ENCODE measurements at places on chromosomes 1 and 21.
A peak's percentile ranks its signal among the peaks of the same experiment; 100 is the strongest.

- DNase-seq, result no peak
Measured at GRCh38 chr1:101282314-101283038, 45.7 kb downstream of the S1PR1 start.

GRCh38 chr1:171252482-171252881 lies 4.2 kb downstream of the FMO1 start:
- DNase-seq, result no peak

DNA sequence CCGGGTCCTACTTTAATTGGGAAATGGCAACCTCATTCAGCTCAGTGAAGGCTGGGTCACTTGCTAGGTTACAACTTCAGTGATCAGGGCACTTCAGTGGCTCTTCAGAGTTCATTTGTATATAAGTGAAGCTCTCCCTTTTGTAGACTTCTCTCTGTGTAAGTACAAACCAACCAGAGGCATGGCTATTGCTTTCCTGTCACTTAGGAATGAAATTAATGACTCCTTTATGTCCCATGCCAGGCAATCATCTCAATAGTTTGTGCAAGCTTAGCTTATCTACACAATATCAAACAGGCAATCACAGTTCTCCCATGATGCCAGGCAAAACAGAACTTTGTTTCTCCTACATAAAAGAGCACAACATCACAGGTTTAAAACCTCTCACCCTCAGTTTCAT lies 22.8 kb upstream of the CTBS start:
- DNase-seq, result no peak

DNA sequence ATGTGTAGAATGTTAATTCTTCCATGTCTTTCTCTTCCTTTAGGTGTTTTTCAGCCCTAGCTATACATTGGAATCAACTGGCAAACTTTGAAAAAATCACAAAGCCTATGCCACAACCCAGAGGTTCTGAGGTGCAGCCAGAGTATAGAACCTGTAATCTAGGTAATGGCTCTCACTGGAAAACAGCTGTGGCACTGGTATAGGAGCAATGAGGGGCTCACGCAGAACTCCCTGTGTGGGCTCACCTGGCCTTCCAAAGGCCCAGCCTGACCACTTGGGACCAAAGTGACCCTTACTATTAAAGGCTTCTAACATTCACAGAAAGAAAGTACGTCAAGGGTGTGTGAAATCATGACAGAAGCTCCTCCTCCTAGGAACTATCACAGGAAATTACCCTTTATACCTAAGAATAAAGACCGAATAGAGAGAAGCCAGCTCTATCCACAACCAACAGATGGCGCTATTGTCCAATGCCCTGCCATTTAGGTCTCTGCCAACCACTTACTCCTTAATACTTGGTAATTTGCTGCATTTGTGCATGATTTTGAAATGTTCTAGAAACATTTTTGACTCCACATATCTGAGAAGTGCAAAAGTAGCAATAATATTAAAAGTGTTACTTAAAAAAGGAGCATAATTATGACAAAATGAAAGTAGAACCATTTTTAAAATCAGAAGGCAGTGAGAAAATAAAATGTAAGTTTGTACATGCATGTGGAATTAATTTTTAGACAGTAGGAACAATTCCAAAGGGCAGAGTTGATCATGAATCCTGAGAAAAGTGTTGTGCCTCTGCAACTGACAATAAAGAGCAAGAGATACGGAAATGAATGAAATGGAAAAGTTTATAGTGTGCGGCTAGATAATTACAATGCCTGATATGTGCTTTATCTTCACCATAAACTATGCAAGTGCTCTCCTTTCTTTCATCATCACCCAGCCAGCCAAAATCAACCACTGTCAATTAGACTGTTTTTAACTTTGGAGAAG lies 93.1 kb upstream of the HAO2 start:
- DNase-seq, result no peak

GRCh38 chr1:168725831-168726230 lies 3.2 kb downstream of the DPT start:
- no peak for DNase-seq

DNA sequence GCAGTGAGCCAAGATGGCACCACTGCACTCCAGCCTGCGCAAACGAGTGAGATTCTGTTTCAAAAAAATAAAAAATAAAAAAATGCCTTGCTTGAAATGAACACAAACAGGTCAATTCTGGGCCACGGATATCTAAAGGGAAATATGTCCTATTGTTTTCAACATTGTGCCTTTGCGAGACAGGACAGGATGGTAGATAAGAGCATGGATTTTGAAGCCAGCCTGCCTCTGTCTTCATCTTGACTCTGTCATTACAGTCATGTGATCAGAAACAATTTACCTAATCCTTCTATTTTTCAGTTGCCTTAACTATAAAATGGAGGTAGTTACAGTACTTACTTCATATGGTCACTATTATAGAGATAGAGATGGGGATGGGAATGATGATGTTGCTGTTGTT lies 56.7 kb upstream of the ZSWIM5 start:
- DNase-seq, result no peak

DNA sequence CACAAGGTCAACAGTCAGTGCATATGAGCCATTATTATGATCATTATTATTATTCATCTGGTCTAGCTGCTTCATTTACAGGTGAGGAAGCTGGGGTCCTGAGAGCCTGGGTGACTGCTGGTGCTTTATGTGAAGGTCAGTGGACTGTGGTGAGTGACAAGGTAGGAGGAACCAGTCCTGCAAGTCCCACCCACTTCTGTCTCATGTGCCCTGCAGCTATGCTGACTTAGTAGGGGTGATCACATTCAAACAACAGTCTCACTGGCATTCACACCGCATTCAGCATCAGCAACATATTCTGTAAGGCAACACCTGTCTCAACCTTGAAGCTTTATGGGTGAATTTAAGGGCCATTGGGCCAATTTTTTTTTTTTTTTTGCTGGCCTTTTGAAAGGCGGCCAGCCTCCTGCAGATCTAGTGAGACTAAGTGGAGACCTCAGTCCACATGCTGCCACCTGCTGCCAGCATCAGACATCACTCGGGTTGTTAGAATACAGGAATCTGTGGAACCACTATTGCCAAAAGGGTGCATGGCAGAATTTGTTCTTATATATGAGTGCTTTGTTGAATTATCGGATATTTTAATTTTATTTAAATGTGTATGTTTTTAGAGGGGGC lies 59.9 kb upstream of the CACNA1E start:
- DNase-seq, result peak; percentile 62

- no peak for DNase-seq
Measured at GRCh38 chr1:61078618-61079295, 3.6 kb upstream of the NFIA start.

GRCh38 chr1:75275631-75276030 lies 141.4 kb downstream of the LHX8 start:
- DNase-seq, result no peak

DNA sequence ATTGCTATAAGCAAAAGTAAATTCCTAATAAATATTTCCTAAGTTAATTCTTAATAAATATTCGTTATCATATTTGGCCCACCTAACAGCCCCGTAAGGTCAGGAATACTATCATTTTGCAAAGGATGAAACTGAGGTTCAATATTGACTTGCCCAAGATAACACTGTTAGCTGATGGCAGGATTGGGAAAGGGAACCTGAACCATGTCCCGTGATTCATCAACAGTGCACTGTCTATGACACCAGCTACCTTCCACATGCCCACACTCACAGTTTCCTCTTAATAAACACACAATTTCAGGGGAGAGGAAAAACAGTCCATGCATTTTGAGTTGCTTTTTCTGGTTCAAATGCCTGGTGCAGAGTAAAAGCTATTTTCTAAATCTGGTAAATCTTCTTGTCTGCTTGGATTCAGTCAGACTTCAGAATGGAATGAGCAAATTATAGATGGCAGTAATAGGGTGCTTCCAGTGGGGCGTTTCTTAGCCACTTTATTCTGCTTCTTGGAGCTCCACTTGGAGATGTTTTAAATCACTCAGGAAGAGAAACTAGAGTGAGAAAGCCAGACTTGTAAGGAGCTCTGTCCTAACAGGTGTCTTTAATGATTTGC lies 354.6 kb downstream of the PDE4B start:
- DNase-seq, result no peak

DNA sequence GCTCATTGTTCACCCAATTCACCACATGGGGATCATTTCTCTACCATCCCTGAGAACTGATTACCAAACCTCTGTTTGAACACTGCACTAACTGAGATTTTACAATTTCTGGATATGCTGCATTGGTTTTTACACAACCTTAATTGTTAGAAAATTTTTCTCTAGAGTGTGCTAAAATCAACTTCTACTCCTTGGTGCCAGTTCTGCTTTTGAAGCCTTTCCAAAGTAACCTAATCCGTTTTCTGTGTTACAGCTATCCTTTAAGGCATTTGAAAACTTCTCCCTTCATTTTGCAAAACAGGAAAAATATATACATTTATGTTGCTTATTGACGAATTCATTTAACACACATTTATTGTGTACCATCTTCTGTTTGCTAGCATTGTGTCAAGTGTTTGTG lies 23.7 kb downstream of the SMAP2 start:
- DNase-seq, result no peak

- DNase-seq, result no peak
Measured at GRCh38 chr1:186999506-186999905, 170.8 kb downstream of the PLA2G4A start.

- DNase-seq, result peak; percentile 97
Measured at GRCh38 chr1:18926315-18927081, 24.1 kb upstream of the ALDH4A1 start.

GRCh38 chr1:206797534-206798383 lies 25.5 kb upstream of the IL10 start:
- DNase-seq, result no peak

DNA sequence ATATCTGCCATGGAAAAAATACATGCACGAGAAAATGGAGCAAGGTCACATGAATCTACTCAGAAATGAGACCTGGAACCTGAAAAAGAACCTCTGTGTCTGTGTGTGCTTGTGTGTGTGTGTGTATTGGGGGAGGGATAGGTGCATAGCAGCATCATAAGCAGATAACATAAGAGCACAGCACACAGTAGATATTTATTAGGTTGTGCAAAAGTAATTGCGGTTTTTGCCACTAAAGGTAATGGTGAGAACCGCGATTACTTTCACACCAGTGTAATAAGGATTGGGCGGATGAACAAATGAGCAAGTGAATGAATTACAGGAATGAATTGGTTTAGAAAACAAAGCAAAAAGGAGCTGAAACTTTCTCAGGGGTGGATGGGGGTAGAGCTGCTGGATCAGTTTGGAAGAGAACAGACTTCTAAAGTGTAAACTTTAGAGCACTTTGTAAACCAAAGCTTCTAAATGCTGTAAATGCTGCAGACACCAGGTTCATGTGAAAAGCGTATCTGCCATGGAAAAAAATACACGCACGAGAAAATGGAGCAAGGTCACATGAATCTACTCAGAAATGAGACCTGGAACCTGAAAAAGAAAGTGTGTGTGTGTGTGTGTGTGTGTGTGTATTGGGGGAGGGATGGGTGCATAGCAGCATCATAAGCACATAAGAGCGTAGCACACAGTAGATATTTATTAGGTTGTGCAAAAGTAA lies 156.9 kb downstream of the TOMM20 start:
- no peak for DNase-seq

GRCh38 chr1:17605582-17606344 lies 66.3 kb downstream of the ARHGEF10L start:
- DNase-seq, result no peak

- DNase-seq, result no peak
Measured at GRCh38 chr1:60988891-60989290, 93.5 kb upstream of the NFIA start.

DNA sequence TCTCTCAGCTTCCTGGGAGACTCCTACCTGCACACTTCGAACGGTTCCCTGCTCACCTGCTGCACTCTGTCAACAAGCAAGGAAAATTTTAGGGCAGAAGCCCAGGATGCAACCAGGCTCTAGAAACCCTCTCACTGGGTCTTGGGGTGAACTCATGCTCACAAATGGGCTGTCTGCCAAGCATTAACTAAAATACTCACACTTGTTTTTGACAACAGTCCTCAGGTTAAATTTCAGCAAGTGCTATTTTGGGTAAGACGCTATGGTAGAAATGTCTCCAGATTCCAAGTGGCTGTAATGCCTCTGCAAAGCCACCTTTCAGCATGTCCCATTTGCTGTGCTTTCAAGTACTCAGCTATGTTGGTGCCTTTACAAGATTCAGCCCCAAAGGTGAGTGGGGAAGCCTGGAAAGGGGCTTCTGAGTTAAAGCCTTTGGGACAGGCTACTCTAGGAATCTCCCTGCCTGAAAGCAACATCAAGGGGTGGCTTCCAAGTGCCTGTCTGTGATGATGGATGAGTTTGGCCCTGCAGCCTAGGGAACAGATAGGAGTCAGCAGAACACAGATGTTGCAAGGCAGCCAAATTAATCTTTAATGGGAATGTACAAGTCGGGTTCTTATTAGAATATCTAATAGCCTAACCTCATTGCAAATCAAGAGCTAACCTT lies 211.9 kb upstream of the SPAG17 start:
- no peak for DNase-seq

DNA sequence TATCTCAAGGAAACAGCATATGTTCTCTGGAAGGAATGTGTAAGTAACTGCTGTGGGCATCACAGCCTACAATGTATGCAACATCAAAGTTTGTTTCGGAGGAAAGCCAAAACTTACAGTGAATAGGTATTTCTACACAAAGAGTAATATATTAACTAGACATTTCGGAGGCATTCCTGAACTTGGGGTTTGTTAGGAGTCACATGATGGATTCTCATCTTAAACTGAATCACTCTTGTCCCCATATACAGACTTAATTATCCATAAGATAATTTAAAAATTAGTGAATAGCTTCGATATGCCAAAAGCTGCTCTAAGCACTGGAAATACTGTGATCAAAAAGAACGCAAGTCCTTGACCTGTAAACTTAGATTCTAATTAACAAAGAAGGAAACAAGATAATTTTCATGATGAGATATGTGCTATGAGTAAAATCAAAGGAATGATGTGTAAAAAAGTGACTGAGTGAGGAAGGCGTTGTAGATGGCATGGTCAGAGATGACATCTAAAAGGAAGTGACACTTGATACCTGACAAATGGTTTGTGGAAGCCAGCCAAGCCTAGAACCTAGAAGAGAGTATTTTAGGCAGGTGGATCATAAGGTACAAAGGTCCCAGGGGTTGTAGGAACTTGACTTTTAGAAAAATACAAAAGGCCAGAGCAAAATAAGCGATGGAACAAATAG lies 273.1 kb downstream of the MRPL39 start:
- DNase-seq, result no peak

DNA sequence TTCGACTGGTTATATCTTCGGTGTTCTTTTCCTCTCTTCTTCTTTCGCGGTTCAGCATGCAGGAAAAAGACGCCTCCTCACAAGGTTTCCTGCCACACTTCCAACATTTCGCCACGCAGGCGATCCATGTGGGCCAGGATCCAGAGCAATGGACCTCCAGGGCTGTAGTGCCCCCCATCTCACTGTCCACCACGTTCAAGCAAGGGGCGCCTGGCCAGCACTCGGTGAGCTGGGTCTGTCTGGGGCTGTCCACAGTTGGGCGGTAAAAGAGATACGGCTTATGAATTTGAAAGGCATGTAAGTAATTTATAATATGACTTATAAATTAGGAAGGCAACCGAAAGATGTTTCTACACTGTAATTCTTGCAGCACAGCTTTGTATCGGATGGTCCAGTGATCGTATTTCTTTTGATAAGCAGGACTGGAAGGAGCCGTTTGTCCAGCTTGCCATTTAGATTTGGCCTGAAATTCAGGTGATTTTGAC lies 334 bp downstream of the CTH start:
- no peak for DNase-seq

Data from foreskin keratinocyte (primary cell).